Amygdala (tissue), 56 donors: ENCODE measurements at places on chromosomes 2 and 18.

- DNase-seq = no peak
Measured at GRCh38 chr2:3149441-3150217, 228.0 kb downstream of the EIPR1 start.

DNA sequence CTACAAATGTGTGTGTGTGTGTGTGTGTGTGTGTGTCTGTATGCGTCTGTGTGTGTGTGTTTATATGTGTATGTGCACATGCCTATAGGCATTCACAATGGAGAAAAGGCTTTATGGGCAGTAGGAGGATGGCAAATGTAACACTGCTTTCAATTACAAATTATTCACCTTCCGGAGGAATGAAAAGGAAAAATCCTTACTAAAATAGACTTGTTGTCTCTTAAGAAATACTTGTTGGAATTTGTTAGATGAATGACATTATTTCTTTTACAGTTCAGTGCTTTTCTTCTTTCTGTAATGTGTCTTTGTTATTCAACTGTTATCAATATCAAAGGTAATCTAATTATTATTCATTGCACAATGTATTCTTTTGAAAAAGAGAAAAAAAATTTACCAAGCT lies 874.3 kb downstream of the ERBB4 start:
- DNase-seq = no peak

GRCh38 chr2:174108579-174108978 lies 139.8 kb downstream of the OLA1 start:
- DNase-seq = no peak

GRCh38 chr2:117985092-117985491 lies 28.8 kb downstream of the CCDC93 start:
- DNase-seq = no peak

- DNase-seq = no peak
Measured at GRCh38 chr2:36516136-36516870, 81.7 kb downstream of the FEZ2 start.

DNA sequence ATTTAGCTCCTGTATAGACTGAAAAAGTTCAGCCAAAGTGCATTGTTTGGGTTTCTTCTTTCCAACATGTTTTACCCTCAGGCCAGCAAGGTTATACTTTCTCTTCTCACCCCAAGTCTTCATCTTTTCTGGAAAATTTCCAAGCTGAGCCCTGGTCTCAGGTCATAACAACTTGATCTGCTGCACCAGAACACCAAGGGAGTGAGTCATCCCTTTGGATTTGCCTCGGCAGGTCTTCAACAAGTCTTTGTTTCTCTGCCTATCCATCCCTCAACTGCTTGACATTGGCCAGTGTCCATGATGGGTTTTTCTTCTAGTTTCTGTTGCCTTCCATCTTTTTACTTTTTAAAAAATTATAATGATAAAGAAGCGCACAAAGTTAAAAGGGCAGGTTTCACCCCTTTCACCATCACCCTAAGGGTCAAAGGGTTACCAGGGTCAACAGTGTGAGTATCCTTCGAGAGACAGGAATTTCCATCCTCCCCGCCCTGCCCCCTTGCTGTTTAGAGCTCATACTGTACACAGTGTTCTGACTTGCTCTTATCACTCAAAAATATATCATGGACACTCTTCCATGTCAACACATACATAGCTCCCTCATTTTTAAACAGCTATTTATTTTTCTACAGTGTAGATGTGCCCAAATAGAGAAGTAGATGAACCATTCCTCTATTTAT lies 5.7 kb upstream of the SPATS2L start:
- DNase-seq = no peak

DNA sequence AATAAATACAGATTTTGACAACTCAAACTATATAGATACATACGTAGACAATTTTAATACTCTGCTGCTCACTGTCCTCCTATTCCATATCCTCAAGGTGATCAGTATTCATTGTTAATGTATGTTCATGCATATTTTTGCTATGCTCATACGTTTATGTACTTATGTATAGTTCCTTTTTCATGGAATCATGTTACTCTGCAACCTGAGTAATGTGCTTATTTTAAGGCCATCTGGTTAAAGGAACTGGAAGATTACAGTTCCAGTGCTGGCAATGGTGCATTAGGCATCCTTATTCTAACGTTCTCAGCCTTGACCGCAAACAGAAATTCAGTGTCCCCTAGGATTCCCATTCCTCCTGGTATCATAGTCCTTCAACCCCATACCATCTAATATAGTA lies 385.0 kb upstream of the TNP1 start:
- DNase-seq = no peak

- no peak for DNase-seq
Measured at GRCh38 chr18:74234326-74235171, 57.2 kb downstream of the CYB5A start.

GRCh38 chr2:179264368-179265081 lies at the start of gene SESTD1:
Gene SESTD1 (minus strand): TSS chr2:179264832. CDS start chr2:179191841, 72,991 bp downstream.
- peak; percentile 55 for DNase-seq

DNA sequence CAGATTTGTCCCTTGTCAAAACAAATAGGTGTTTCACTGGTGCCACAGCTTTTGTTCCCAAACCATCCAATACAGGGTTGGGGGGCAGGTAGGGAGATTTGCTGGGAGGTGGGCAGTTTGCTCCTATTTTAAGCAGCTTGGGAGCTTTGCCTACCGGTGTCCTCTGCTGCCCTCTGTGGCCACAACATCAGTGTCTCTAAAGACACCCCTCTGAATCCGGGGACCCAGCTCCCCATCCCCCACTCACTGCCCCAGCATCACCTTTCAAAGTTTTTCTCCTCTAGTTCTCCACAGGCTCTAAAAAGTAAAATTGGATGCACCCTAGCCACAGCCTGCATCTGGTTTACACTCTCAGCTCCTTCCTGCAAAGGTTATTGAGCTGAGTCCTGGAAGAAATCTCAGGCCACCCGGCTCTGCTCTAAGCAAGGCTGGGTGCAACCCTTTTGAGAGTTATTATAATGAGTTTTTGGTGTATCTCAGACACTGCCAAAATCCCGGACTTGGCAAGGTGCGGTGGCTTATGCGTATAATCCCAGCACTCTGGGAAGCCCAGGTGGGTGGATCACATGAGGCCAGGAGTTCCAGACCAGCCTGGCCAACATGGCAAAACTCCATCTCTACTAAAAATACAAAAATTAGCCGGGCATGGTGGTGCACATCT lies 2.9 kb upstream of the EPAS1 start:
- DNase-seq = no peak

- no peak for DNase-seq
Measured at GRCh38 chr2:66189553-66189952, 245.4 kb upstream of the MEIS1 start.
